ENCODE measurements at places on chromosomes 16 and 17.

- DNase-seq: no peak
These were observed 220.1 kb upstream of the GSE1 start for GRCh38 chr16:85392756-85393673.

GRCh38 chr17:43377056-43377810, 21.6 kb upstream of the ARL4D start:
- no peak for DNase-seq

DNA sequence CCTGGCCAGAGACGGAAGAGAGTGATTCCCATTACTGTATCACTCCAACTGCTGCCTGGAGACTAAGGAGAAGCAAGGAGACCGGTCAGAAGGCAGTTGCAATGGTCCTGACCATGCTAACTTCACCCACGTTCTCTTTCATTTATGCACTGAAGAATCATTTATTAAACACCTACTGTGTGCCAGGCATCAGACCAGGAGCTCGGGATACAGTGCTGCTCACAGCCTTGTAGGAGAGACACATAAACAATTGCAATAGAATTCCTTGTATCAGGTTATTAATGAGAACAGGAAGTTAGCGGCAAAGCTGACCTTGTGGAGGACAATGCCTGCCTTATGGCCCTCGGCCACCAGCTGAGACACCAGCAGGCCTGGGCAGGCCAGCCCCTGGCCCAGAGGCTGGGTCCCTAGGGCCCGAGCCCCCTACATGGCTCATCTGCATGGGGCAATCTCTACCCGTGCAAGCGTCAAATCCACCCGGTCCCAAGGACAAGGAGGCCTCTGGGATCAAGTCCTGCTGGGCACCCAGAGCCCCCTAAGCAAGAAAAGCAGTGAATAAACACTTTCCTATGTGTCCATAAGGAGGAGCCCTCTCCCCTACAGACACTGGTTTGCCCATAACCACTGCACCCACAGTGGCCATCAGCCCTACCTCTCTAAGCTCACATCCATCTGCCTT, 8.6 kb upstream of the ENPP7 start:
- DNase-seq: no peak

- peak; percentile 40 for DNase-seq
These were observed 69.3 kb downstream of the WWP2 start for GRCh38 chr16:69831212-69832123.

GRCh38 chr16:23317266-23317661, 15.2 kb downstream of the SCNN1B start:
- DNase-seq: no peak

DNA sequence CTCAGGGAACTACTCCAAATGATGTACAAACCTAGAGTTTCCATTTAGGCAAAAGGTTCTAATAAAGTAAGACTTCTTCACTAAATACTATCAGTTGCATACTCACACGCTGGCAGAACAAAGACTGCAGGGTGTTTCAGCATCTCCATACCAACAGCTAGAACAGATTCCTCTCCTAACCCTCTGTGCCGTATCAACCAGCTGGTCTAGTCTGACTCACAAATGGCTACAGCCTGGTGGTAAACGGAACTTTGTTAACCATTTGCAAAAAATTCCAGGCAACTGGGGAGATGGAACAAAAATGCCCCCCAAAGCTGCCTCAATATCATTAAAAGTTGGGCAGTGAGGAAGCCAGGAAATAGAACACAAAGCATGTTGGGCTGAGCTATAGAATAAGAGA, 217.1 kb downstream of the GRIN2A start:
- no peak for DNase-seq

DNA sequence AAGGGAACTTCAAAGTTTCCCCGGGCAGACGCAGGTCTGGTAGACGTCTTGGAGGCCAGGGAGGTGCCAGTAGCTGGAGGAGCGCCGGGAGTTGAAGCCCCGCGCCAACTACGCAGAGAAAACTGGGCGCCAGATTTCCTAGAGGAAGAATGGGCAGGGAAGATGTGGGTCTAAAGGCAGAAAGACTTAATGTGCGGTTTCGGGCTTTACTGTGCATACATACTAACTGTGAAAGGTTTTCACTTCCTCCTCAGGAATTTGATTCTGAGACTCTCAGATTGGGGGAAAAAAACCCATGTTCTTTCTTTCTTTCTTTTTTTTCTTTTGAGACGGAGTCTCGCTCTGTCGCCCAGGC, 331 bp upstream of the ZNF287 start:
- no peak for DNase-seq

DNA sequence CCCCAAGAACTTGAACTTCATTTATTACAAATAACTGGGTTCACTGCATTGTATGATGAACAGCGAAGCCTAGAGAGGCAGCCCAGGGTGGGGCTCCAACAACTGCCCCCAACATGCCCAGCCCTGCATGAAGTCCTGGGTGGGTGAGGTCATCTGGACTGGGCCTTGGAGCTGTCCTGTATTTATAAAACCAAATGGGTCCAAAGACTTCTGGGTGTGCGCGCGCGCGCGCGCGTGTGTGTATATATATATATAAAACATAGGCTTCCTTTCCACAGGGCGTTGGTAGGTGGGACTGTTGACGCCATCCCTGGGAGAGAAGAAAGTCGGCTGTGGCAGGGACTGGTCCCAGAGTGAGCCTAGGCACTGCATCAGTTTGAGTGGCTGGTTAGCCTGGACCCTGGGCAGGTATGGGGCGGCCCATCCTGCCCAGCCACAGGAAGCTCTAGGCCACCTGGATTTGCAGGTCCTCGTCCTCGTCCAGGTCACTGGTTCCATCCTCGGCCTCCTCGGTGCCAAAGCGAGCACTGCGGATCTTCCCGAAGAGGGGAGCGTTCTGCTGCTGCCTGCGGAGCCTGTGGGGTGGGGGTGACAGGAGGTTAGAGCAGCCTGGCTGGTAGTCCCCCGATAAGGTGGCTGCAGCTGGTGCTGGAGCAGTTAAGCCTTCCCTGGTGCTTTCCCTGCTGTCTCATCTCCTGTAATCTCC, 23.9 kb downstream of the CCDC102A start:
- DNase-seq: no peak

- DNase-seq: no peak
These were observed 14.3 kb downstream of the MLYCD start for GRCh38 chr16:83913245-83913633.

- no peak for DNase-seq
These were observed 10.6 kb downstream of the SLC16A3 start for GRCh38 chr17:82239401-82239925.

- DNase-seq: no peak
These were observed 60.9 kb downstream of the CYB5B start for GRCh38 chr16:69485361-69485760.

DNA sequence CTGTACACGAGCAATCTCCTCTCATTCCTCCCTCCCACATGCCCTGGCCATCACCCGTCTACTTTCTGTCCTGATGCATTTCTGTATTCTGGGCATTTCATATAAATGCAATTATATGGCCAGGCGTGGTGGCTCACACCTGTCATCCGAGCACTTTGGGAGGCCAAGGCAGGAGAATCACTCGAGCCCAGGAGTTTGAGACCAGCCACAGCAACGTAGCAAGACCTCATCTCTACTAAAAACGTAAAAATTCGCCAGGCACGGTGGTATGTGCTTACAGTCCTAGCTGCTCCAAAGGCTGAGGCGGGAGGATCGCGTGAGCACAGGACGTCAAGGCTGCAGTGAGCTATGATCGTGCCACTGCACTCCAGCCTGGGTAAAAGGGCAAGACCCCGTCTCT, 4.8 kb downstream of the MEAK7 start:
- no peak for DNase-seq

DNA sequence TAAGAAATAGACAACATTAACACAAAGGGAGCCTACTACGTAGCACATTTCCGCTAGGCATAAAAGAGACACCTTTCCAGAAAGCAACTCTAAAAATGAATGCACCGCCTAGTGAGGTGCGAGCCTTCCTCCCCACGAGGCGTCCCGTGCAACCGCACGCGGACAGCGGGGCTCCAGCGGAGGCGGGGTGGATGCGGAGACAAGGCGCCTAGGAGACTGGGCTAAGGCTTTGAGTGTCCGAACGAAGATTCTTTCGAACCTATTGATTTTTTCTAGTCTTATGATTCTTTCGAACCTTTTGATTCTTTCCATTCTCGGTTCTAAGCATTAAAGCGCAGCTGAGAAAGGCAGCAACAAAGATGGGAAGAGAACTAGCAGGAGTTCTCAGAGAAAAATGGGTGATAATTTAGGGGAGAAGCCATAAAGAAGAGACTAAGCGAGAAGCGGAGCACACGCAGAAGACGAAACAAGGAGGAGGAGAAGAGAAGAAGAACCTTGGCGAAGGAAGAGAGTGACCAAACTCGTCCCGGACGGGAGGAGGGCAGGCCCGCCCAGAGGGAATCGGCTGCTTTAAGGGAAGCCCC, 394 bp upstream of the CPD start:
- peak; percentile 35 for DNase-seq

DNA sequence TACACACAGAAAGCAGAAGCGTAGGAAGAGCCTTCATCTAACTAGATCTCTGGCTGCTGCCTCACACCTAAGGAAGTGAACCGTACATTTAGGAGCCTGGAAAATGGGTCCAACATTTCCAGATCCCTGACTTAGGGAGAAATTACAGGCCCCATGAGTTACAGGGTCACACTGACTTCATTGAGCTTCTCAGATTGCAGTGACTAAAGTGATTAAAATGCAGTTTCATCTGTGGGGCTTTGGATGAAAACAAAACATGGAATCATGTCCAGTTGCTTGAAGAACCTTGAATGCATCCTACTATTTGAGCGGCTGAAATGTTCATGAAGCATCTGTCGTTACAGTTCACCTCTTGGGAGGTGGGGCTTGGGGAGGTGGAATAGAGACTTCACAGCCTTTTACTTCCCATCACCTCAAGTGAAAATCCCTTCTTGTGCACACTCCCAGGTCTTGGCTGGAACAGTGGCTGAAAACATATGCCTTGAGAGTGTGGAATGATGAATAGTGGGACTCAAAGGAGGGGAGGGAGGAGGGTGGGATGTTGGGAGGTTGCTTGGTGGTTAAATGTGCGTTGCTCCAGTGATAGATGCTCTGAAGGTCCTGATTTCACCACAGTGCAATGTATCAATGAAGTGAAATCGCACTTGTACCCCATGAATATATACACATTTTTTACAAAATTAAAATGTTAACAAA, 19.7 kb downstream of the TEKT3 start:
- peak; percentile 65 for DNase-seq

GRCh38 chr16:2969545-2970521, 685 bp downstream of the PAQR4 start:
- DNase-seq: peak; percentile 65

DNA sequence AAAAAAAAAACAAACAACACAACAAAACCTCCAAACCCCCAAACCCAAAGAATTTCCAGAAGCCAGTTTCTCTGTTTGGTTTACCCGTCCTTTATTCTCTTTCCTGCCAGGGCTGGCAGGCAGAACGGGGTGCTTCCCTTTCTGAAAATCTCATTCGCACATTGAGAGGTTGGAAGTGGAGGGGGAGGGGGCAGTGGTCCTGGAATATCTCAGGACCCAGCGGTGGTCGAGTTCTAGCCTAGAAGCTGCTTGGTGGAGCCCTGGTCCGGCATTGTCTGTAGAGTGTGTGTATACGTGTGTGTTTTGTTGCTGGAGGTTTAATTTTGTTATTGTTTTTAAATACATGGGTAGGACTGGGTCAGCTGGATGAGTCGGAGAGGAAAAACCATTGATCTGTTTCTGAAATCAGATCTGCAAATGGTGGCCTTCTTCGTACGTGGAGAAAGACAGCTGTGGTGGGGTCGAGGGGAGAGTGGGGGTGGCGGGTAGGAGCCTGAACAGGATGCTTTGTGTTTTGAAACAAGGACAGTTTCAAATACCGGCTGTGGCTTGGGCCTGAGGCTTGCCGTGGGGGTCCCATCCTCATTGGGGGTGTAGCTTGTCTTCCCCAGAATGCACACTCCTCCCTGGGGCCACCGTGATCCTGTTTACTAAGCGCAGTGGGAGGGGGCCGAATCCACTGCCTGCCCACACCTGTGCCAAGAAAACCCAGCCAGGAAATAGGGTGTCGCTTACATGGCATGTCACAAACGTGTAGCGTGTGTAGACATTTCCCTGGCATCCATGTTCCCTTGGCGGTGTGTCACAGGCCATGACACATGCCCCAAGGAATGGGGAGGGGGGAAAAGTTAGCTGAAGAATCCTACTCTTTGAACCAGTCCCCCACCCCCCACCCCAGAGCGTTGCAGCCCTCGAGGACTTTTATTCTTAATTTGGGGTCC, 1.6 kb downstream of the CMIP start:
- peak; percentile 64 for DNase-seq

DNA sequence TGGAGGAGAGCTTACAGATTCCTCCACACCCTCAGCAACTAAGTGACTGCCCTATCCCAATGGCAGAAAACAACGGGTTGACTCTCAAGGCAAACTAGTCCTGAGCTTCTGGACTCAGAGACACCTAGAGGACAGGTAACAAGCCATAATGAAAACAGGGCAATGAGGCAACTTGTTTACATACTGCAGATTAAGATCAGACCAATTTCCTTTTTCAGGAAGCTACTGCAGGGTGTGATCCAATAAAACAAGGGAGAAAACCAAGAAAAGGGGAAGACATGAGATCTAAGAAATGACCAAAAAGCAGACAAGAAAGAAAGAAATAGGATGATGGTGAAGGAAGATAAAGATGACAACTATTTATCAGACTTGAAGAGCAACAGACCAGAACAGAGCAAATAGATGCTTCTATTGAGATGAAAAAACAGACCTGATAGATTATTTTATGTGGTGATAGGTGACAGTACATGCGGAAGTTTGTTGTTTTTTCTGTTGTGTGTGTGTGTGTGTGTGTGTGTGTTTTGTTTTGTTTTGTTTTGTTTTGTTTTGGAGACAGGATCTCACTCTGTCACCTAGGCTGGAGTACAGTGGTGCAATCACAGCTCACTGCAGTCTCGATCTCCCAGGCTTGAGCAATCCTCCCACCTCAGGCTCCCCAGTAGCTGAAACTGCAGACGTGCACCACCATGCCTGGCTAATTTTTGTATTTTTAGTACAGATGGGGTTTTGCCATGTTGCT, 120.7 kb downstream of the GAS7 start:
- DNase-seq: no peak

DNA sequence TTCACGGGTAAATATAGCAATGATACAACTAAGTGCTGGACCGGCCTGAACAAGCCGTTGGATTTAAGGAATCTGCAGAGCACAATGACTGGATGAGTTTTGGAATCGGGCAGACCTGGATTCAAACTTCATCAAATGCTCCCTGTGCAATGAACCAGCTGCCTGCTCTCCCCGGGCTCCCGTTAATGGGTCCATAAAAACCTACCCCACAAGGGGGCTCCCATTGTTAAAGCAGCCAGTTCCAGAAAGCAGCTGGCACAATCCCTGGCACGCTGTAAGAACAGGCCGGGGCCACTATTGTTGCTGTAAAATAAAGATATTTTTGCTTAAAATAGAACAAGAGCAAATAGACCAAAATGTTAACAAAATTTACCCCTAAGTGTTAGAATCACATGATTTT, 131.9 kb downstream of the C16orf95 start:
- DNase-seq: no peak

GRCh38 chr16:74867281-74867849, 92.7 kb upstream of the FA2H start:
- no peak for DNase-seq

Measured in AG20443 (cell line).